NT2/D1 (cell line): ENCODE measurements at places on chromosomes 1 and 21.

GRCh38 chr1:31214316-31215064, 25.2 kb downstream of the NKAIN1 start:
- DNase-seq, result no peak

- DNase-seq, result no peak
Observed at GRCh38 chr1:76254104-76255030, 179.8 kb downstream of the ST6GALNAC3 start.

DNA sequence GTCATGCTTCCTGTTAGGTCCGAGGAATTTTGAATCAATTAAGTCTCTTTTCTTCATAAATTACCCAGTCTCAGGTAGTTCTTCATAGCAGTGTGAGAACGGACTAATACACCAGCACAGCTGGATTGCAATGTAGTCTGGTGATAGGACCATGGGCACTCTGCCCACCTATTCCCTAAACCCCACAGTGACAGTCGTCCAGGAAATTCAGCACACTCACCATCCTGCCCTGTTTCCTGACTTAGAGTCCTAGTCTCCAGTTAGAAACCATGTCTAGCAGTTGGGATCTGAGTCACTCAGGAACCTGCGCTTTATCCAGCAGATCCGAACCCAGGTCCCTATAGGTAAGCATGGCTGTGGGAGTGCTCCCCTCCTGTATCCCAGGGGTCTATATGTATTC, 149.3 kb upstream of the TNR start:
- no peak for DNase-seq

GRCh38 chr1:178465011-178465410, 31.8 kb downstream of the CLEC20A start:
- no peak for DNase-seq

GRCh38 chr21:14560139-14560538, 14.0 kb upstream of the SAMSN1 start:
- no peak for DNase-seq

DNA sequence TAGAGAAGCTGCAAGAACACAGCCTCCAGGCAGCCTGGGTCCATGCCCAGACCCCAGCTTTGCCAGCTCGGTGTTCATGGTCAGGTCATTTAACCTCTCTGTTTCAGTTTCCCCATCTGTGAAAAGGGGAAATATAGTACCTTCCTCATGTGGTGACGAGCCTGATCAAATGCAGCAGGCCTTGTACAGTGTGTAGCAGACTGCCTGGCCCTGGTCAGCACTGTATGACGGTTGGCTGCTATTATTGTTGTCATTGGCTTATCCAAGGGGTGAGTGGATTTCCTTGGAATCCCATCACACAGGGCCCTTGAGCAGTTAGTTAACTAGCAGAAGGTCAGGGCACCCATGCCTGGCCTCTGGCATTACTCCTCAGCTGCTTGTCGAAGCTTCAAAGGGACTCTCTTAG, 6.6 kb upstream of the TMEM51 start:
- DNase-seq, result no peak

- DNase-seq, result no peak
Observed at GRCh38 chr1:228018961-228019721, 12.3 kb downstream of the WNT3A start.

DNA sequence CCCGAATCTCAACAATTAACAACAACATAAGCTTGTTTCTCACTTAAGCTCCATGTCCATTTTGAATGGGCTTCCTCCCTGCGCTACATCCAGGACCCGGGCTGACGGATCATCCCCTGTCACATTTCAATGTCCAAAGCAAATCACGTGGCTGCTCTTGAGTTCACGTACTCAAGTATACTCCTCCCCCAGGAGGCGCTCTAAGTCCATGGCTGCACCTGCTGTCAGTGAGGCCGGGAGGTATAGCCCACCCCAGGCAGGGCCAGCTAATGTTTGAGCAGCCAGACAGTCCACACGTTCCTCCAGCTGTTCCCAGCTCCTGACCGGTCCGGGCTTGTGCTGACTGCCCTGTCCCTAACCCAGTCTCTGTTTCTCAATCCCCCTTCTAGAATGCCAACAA, 220.8 kb downstream of the SLC35F3 start:
- peak; percentile 92 for DNase-seq

GRCh38 chr1:222928212-222928611, 113.4 kb downstream of the DISP1 start:
- DNase-seq, result peak; percentile 89

DNA sequence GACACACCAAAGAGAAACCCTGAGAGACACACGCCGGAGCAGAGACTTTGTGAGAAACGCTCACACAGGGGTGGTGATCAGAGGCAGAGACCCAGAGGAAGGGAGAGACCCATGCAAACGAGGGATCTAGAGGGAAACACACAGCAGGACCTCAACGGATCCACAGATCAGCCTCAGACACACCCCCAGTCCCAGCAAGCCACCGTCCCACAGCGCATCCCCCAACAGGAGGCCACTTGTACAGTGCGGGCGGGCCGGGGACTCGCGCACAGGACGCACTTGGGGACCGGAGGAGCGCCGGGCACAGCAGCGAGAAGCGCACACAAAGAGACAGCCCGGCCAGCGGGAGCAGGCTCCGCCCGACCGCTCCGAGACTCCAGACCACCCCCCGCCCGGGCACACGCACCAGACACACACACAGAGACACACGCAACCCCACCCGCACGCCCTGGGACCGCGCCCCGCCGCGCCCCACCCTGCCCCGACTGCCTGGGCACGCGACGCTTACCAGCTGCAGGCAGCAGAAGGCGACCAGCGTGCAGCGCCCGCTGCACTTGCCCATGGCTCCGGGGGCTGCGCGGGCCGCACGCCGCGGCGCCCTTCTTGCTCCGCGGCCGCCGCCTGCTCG, 587 bp downstream of the NKAIN1 start:
- no peak for DNase-seq

DNA sequence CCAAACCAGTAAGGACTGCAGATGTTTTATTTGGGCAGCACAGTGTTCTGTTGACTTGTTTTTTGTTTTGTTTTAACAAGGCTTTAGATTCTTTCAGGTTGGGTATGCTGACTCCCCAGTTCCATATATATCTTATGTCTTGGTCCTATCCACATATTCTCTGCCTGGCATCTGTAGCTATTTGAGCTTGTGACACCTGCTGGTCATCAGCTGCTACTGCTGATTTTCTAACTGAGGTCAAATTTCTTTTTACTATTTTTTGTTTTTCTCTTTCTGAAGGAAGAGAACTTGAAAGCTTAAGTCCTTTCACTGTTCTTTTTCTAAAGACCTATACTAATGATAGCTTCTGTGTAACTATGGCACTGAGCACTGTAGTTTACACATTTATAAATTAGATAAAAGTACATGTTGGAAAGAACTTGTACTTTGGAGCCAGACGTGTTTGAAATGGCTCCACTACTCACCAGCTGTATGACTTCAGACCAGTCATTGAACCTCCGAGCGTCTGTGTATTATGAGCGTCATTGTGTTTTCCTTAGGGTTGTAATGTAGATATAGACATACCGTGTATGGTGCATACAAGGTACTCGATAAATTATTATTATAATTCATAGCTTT, 109.4 kb downstream of the NRDC start:
- peak; percentile 36 for DNase-seq

- no peak for DNase-seq
Observed at GRCh38 chr1:214557952-214558735, 6.7 kb upstream of the PTPN14 start.

DNA sequence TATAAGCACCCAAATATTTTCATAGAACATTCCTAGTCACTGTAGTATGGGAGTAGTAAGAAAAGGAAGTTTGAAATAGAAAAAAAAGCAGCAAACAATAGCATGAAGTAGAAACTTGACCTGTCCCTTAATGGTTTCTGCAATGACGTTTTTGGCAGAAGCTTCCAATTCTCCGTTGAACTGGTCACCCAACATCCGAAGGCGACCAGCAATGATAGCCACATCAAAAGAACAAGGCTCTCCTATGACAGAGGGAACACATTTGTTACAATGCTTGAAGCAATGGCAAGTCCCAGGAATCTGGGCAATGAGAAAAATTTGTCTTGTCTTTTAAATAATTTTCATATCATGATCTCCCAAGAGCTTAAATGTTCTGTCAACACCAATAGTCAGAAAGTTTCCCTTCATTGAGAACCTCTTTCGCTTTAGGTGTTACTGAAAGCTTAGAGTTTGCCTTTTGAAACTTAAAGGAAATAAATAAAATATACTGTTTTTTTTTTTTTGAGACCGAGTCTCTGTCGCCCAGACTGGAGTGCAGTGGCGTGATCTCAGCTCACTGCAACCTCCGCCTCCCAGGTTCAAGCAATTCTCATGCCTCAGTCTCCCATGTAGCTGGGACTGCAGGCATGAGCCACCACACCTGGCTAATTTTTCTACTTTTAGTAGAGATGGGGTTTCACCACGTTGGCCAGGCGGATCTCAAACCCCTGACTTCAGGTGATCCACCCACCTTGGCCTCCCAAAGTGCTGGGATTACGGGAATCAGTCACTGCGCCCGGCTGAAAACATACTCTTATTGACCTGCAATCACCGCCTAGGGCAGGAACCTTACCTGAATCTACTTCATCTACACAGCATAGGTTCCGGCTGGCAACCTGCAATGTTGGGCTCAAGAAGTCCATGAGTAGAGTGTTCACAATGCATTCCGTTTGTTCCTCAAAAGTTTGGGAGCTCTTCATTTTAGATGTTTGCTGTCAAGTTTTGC, 672 bp downstream of the BCL2L15 start:
- DNase-seq, result no peak

GRCh38 chr1:89310976-89311375, 38.3 kb upstream of the GBP5 start:
- no peak for DNase-seq

GRCh38 chr21:17759511-17760178, 59.5 kb downstream of the C21orf91 start:
- DNase-seq, result no peak

DNA sequence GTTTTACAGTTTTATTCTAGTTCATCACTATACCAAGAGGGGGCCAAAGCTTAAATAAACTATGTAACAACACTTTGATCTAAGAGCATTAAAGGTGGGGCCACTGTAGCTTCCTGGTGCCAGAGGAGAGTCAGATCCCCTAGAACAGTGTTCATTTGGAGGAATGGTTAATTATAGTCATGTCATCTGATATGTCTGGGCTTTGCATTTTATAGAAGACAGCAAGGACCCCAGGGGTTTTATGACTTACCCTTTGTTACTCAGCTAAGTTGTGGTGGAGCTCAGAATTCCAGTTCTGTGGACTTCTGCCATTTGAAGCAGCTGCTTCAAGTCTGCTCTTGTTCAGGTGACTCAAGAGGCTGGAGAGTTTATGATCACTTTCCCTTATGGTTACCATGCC, 16.7 kb downstream of the KDM4A start:
- DNase-seq, result no peak

- DNase-seq, result no peak
Observed at GRCh38 chr1:184096005-184096404, 44.5 kb downstream of the TSEN15 start.

GRCh38 chr1:27574871-27575831, 28.8 kb downstream of the AHDC1 start:
- peak; percentile 89 for DNase-seq

DNA sequence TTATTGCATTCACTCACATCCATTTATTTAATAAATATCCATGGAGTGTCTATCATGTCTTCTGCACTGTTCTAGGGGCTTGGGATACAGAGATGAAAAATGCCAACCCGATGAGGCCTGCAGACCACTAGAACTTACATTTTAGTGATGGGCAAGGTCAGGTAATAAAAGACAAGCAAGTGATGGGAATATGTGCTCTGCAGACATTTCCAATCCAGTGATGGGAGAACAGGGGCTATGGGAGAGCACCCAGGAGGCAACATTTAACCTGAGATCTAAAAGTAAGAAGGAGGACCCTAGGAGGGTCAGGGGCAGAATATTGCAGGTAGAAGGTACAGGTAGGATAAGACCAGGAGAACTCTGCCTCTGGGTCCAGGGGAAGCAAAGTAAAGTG, 53.1 kb downstream of the ETS2 start:
- DNase-seq, result no peak

DNA sequence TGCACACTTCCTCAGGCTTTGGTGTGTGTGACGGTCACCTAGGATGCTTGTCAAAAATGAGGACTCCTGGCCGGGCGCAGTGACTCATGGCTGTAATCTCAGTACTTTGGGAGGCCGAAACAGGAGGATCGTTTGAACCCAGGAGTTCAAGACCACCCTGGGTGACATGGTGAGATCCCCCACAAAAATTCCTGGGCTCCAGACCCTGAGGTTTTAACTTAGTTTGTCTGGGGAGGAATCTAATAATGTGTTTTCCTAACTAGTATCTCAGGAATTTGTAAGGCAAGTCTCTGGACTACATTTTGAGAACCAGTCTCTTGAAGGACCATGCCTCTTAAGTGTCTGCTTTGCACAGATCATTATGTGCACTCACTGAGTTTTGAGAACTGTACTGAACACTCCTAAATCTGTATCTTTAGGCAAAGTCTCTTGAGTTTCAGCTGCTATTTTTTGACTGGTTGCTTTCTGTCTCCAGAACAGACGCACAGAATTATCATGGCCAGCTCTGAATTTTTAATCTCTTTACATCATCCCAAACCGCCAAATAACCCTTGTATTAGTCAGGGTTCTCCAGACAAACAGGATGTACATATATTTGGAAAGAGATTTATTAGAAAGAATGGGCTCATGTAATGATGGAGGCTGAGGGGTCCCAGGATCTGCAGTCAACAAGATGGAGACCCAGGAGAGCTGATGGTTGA, 45.5 kb upstream of the VANGL1 start:
- no peak for DNase-seq

DNA sequence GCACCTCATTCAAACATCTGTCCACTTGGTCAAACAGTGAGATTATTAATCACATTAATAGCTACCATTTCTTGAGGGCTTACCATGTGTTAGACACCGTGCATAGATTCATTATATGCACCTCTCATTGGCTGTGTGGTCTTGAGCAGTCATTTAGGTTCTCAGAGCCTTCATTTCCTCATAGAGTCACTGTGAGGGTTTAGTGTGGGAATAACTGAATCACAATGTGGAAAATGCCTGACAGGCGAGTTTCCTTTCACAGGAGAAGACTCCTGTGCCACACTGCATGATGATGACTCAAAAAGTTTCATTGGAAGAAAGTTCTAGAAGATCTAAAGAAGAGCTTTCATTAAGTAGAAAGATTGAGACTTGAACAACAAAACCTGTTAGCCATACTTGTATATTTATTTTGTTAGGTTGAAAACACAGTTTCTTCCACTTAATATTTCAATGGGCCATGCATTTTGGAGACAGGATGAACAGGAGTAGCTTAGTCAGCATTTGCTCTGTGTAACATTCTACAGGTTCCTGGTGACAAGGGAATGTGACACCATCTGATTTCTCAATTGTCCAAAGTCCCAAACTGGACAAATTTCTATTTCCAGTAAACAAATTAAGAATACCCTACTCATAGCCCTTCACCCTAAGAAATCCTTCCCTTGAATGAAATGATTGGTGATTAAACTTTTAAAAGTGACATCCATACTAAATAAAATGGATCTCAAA, 45.7 kb downstream of the FYB2 start:
- DNase-seq, result no peak

- DNase-seq, result no peak
Observed at GRCh38 chr1:29390491-29391361, 154.4 kb downstream of the PTPRU start.

GRCh38 chr21:21238629-21239400, 240.6 kb downstream of the NCAM2 start:
- no peak for DNase-seq
